Stromal cell of bone marrow (primary cell): ENCODE measurements at places on chromosomes 3 and 15.

DNA sequence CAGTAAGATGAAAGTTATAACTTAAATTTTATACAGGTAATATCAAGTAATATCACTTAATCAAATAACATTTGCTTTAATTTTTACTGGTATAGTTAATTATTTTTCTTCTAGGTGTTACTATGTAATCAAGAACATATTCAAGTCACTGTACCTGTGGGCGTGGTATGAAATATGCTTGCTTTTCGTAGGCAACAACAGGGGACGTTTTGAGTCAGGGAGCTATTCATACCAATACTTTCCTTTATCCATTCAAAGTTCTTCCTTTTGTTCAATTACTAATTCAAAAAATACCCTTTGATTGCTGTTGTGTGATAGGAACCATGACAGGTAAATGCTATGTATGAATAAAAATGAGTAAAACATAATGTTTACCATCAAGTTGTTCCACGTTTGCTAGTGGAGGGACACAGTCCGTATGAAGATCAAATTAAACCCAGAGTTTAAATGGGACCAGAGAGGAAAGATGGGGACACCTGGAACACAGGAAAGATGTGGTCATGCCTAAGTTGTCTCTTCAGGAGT lies 654.0 kb upstream of the KCNMB2 start:
- no peak for DNase-seq

DNA sequence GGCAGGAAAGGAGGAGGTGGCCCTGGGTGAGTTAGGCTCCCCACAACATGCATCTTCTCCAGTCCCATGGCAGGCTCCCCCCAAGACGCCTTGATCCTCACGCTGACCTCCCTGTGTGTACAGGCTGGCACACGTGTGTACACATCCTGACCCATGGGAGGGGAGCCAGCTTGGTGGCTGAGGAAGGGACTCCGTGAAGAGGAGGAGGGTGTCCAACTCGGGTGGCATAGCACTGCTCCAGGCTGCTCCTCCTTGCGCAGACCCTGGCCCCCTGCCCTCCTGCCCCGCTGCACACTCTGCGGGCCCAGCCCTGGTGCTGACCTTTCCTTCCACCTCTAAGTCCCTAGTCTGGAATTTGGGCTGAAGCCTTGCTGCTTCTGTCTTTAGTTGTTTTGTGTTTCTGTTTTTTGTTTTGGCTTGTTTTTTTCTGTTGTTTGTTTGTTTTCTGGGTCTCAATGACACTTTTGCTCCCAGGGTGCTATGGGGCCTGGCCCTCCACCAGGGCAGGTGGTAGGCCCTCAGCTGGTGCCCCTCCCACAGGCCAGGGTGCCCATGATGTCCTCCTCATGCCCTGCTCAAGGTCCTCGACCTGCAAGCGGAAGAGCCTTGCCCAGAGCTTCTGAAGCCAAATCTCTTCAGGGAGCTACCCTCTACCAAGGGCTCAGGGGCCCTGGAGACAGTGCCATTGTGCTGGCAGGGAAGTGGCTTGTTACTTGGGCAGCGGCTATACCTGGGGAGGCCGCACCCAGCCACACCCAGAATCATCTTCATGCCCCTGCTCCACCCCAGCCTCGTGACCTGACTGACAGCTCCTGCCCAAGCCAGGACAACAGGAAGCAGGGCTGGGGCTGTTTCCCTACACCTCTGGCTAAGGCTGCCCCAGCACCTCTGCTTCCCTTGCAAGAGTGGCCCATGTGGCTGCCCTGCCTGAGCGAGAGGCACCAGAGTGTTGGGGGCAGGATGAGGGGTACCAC lies 5.1 kb downstream of the EPHB3 start:
- no peak for DNase-seq

DNA sequence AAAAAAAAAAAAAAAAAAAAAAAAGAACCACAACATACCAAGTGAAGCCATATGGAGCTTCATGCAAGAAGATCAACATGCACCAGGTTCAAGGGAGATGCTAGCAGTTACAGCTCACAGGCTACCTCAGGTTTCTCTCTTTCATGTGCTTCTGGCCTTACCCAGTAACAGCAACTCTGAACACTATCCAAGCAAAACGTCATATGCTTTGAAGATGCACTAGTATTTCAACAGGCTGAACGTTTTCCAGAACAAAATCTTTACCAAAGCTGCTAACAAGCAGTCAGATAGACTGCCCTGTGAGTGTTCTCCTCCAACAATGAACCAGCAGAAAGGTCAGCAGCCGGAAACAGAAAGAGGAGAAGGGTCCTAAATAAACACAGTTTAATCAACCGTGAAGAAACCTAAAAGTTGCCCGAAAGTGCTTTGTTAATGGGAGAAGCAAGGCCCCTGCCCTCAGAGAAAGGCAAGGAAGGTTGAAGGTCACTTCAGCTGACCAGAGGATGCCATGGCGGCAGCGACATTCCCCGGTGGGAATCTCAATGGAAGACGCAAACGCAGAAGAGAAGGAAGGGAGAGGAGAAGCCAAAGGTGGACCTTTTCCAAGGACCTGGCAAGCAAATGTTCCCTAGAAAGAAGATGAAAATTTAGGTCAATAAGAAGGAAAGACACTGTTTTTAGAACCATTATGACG lies 80.1 kb downstream of the CCNL1 start:
- DNase-seq: no peak

DNA sequence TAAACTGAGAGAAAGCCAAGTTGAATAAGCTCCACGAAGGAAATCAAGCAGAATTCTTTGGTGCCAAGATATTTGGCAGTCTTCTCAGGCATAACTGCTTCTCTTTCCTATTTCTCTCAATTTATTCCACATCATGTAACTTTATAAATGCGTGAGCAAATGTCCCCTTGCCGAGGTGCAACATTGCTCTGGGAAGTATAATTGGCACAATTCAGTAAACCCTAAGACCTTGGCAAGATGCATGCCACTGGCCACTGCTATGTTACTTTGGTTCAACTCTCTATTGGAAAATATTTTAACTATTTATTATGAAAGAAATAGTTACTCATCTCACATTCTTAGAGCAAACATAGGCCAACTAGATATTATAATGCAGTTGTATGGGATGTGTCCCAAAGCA lies 170.2 kb downstream of the SUCNR1 start:
- no peak for DNase-seq

DNA sequence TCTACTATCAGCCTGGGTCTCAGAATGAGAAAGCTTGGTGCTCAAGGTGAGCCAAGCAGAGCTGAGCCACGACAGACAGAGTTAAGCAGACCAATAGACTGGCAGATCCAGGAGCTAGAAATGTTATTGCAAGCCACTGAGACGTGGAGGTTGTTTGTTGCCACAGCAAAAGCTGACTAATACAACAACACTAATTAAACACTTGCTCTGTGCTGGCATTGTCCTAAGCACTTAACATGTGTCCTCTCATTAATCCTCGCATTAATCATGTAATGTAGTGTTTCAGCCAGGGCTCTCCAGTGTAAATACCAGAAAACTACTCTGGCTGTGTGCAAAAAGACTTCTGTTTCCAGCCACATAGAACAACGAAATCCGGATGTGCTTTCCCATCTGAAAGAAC lies 11.6 kb upstream of the SPSB4 start:
- DNase-seq: no peak

GRCh38 chr3:47469616-47470015 lies 6.1 kb downstream of the SCAP start:
- DNase-seq: no peak

- no peak for DNase-seq
Observed at GRCh38 chr3:16606398-16606797, 1.2 kb upstream of the DAZL start.

GRCh38 chr3:180594631-180595558 lies 7.1 kb upstream of the TTC14 start:
- peak; percentile 31 for DNase-seq

GRCh38 chr15:37360724-37361123 lies 260.4 kb upstream of the MEIS2 start:
- no peak for DNase-seq

- DNase-seq: peak; percentile 41
Observed at GRCh38 chr15:98713585-98714001, 65.3 kb downstream of the IGF1R start.

- DNase-seq: no peak
Observed at GRCh38 chr3:183815563-183815940, 9.8 kb downstream of the MAP6D1 start.

DNA sequence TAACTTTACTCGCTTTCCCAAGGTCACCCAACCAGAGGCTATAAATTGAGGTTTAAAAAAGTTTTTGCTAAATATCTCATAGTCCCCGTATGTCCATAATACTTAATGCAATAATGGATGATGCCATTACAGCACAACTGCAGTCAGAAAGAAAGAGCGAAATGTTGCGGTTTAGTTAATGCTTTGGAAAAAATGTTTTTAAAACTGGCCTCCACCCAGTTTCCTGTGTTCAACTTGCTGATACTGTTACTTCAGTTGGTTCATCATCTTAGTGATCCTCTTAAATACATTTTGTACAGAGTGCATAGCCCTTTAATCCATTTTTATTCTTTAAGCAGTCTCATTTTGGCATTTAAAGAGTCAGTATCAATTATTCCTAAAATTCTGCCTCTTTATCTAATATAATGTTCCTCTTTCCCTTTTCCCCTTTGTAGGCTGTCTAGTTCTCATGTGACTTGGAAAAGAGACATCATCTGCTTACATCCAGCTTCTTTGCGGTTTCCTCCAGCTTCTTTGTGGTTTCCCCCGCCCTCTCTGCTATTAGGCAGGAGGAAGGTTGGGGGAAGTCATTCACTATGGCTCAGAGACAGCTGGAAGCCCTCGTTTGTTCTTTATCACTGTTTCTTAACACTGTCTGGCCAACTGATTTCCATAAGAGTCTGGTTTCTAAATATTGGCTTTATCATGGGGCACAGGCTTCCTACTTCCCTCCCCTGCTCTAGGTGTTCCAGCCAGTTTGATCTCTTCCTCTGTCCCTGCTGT lies 154.3 kb downstream of the GOLIM4 start:
- peak; percentile 90 for DNase-seq

- DNase-seq: no peak
Observed at GRCh38 chr3:87361271-87361670, 84.9 kb upstream of the POU1F1 start.

DNA sequence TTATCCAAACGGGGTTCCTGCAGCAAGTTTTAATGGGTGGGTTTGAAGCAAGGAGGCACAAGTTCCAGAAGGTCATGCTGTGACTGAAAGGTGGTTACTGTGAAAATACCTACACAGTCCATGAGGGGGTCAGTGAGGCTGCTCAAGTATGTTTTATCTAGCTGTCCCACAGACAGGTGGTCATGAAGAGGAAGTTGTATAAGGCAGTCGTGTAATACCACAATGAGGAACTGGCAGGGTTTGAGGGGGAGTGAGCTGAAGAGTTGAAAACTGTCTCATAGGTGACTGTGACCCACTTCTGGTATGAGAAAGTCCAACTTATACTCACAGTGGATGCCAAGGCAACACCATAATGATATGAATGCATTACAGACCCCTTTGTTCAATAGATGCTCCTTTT lies 856.8 kb downstream of the OTOL1 start:
- no peak for DNase-seq

DNA sequence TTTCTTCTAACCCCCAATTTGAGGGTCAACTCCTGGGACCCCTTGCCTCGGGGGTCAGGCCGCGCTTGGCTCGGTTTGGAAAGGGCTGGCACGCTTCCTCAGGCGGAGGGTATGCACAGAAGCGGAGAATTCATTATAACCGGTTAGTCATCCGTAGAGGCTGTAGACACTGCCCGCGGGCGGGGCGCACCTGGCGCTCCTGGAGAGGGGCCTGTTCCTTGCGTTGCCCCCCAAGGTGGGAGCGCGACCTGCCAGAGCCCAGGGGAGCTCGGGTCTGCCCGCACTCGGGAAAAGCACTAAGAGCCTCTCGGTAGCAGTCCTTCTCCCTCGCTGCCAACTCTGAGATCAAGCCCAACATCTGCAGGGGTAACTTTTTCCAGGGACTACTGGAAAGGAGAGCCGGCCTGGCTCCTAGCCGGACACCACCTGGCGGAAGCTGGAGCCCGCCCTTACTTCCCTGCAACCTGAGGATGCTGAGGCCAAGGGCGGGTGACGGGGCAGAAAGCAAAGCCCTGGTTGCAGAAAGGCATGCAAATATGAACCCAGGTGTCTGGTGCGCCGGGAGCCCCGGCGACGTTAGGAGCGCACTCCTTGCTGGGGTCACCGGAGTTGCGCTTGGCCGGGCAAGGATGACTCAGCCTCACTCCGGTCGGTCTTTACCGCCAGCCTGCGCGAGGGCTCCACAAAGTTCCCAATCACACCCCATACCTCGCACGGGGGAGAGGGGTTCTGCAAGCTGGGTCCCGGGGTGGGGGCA lies 1.5 kb upstream of the CACNA2D3 start:
- no peak for DNase-seq

DNA sequence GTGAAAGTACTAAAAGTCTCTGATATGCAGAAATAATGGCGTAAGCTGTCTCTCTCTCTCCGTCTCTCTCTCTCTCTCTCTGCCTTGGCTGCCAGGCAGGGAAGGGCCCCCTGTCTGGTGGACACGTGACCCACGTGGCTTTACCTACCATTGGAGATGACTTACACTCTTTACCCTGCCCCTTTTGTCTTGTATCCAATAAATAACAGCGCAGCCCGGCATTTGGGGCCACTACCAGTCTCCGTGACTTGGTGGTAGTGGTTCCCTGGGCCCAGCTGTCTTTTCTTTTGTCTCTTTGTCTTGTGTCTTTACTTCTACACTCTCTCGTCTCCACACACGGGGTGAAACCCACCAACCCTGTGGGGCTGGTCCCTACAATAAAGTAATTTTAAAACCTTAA lies 12.2 kb upstream of the TMEM40 start:
- DNase-seq: no peak

DNA sequence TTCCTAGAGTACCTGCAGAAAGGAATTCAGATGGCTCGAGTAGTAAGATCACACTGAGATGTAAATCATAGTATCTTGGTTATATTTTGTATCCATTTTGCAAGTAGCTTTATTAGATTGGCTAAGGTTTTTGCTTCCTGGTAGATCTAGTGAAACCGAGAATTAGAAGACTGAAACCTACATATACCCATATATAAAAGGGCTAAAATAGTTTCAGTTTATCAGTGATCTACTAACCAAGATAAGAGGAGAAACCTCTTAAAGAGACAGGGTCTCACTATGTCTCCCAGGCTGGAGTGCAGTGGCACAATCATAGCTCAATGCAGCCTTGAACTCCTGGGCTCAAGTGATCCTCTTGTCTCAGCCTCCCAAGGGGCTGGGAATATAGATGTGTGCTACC lies 135.3 kb downstream of the PCCB start:
- DNase-seq: no peak

DNA sequence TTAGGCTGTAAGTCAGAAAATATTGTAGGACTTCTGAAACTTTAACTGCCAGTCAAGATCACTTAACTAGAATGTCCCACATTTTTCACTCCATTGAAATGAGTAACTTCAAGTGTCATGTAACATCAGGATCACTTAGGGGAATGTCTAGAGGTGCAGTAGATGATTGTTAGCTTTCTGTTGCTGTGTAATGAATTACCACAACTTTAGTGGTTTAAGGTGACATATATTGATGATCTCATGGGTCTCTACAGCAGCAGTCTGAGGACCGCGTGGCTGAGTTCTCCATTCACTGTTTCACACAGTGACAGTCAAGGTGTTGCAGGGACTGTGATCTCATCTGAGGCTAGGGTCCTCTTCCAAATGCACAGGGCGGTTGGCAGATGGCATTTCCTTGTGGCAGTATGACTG lies 82.7 kb downstream of the SLC25A26 start:
- DNase-seq: no peak

- DNase-seq: no peak
Observed at GRCh38 chr15:95994418-95994817, 336.1 kb upstream of the NR2F2 start.
